NT2/D1 (cell line): ENCODE measurements at places on chromosomes 6 and 20.

GRCh38 chr6:138953451-138953850, 34.6 kb downstream of the REPS1 start:
- no peak for DNase-seq

- DNase-seq, result no peak
Measured at GRCh38 chr6:53048431-53049195, 16.6 kb upstream of the FBXO9 start.

DNA sequence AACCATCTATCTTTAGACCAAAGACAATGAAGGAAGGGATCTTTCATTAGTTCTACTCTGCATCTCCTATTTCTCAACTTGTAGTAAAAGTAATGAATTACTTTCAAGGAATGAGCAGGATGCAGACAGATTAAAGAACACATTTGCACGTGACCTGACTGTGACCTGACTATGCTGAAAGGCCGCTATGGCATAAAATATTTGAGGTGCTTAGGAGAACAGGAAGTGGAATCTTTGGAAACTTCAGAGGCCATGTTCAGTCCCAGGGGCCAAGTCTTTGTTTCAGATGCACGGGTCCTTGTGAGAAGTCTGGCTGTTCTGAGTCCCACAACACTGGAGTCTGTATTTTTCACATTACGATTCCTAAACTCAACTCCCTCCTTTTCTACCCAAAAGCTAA, 41.0 kb downstream of the NINL start:
- DNase-seq, result no peak

GRCh38 chr6:133034509-133035206, 206.5 kb upstream of the EYA4 start:
- no peak for DNase-seq

DNA sequence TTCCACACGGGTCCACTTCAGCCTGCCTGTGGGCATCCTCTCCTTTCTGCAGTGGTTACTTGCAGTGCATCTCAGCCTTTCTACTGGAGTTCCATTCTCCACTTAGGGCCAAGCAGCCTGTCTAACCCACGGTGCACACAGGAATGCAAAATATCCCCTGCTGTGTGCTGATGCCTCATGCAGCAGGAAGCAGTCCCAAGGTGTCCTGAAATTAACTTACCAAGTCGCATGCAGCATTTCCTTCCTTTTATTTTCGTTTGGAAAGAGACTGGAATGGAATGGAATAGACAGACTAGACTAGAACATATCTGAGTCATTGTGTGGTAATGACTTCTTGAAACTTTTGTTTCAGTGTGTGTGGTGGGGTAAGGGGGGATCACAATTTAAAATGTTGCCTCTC, 25.9 kb upstream of the FOXQ1 start:
- no peak for DNase-seq

- DNase-seq, result no peak
Measured at GRCh38 chr6:14095437-14095836, 22.1 kb upstream of the CD83 start.

DNA sequence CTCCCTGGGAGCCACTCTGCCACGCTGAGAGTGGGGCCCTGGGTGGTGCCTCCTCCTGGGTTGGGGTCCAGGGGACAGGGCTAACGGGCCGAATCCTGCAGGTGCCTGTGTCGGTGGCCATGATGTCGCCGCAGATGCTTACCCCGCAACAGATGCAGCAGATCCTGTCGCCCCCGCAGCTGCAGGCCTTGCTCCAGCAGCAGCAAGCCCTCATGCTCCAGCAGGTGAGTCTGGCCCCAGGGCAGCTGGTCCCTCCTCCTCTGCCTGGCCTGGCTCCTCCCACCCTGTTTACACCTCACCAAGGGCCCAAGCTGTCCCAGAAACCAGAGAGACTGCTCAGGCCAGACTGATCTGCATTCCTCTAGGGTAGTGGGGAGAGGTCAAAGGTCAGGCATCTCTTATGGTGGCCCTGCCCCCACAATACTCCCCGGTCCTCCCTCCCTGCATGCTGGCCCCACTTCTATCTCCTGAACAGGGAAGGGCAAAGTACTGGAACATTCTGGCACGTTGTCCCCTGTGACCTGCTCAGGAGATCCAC, 38.6 kb downstream of the FOXP4 start:
- no peak for DNase-seq

- DNase-seq, result no peak
Measured at GRCh38 chr6:154341336-154341735, 15.3 kb downstream of the IPCEF1 start.

DNA sequence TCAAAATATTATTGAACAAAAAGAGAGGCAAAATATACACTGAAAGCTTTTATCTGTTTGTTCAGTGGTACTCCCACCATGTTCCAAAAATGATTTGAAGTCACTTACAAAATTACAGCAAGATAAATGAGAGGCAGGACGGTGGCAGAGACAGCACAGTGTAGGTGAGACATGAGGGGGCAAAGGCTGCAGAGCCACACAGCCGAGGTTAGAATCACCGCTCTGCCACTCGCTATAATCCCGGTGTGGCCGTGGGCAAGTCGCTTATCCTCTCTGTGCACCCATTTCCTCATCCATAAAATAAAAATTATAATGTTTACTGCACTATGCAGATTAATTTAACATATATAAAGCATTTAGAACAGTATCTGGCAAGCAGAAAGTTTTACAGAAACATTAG, 140.1 kb upstream of the BEND6 start:
- DNase-seq, result no peak

- no peak for DNase-seq
Measured at GRCh38 chr6:131868836-131869235, 61.0 kb downstream of the ENPP1 start.

DNA sequence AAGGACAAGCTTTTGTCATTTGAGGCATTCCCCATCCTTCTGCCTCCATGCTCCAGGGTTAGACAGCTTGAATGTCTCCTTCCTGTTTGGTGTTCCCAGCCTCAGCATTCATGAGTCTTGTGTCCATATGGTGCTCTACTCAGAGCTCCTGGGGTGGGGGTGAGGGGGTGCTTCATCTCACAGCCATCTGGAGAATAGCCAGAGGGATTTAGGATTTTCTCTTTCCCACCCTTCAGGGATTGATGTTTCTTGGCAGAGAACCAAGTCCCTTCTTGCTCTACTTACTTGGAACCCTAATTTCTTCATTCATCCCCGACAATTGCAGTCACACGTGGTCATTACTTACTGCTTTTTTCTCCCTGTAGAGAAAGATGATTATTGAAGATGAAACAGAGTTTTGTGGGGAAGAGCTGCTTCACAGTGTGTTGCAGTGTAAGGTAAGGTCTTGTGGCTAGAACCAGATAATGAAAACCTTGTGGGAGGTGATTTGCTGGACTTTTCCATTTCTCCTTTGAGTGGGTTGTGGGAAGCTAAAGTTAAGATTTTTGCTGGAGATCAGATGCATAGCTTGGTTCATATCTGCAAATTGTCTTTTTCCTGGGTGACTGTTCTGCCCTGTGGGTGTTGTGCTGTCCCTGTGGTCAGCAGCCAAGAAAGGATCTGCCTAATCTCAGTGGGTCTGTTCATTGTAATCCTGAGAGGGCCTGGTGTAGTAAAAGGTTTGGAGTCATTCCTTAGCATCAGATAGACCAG, 18.6 kb downstream of the CMTR1 start:
- no peak for DNase-seq

DNA sequence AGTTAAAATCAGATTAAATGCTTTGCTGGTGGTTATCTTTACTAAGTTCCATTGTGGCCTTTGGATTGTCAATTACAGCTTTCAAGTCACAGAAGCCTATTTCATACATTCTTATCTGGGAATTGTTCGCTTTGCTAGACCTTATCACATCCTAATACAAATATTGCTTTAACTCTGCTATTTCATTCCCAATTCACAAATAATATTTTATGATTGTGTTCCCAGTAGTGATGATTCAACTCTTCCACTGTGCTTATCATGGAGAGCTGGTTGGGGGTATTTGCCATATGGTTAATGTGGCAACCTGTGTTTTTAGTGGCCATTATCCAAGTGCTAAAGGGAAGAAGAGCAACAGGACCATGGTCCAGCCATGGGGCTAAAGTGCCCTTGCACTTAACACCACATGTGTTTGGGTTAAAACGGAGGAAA, 72.9 kb upstream of the GLP1R start:
- DNase-seq, result no peak

GRCh38 chr6:113971741-113972140, 793 bp upstream of the HDAC2 start:
- DNase-seq, result no peak
